NCI-H226 (cell line): ENCODE measurements at places on chromosomes 6 and 20.

- no peak for DNase-seq
Observed at GRCh38 chr6:134995536-134995935, 45.6 kb upstream of the ALDH8A1 start.

GRCh38 chr20:49938173-49939163, 2.3 kb downstream of the RNF114 start:
- no peak for DNase-seq

- no peak for DNase-seq
Observed at GRCh38 chr6:40341726-40342125, 245.4 kb downstream of the LRFN2 start.

GRCh38 chr6:35229304-35229703, 15.5 kb downstream of the SCUBE3 start:
- DNase-seq = no peak

DNA sequence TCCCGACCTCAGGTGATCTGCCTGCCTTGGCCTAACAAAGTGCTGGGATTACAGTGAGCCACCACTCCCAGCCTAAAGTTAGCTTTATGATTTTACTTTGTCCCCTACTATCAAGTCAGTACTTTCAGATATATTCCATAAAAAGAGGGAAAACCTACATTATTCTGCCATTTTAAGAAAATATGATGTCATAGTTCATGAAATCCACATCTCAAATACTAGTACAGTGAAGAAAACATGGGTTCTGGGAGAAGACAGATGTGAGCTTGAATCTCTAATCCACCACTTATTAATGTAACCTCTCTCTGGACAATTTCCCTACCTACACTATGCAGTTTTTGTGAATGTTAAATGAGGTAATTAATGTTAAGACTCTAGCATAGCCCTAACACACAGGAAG, 74.5 kb downstream of the PDE10A start:
- DNase-seq = no peak

- no peak for DNase-seq
Observed at GRCh38 chr6:26561533-26562466, 23.6 kb downstream of the HMGN4 start.

GRCh38 chr6:169868458-169868857, 117.0 kb downstream of the ERMARD start:
- no peak for DNase-seq

GRCh38 chr20:1700990-1701389, 43.4 kb upstream of the SIRPG start:
- no peak for DNase-seq

GRCh38 chr20:6485351-6485750, 282.1 kb upstream of the BMP2 start:
- no peak for DNase-seq

DNA sequence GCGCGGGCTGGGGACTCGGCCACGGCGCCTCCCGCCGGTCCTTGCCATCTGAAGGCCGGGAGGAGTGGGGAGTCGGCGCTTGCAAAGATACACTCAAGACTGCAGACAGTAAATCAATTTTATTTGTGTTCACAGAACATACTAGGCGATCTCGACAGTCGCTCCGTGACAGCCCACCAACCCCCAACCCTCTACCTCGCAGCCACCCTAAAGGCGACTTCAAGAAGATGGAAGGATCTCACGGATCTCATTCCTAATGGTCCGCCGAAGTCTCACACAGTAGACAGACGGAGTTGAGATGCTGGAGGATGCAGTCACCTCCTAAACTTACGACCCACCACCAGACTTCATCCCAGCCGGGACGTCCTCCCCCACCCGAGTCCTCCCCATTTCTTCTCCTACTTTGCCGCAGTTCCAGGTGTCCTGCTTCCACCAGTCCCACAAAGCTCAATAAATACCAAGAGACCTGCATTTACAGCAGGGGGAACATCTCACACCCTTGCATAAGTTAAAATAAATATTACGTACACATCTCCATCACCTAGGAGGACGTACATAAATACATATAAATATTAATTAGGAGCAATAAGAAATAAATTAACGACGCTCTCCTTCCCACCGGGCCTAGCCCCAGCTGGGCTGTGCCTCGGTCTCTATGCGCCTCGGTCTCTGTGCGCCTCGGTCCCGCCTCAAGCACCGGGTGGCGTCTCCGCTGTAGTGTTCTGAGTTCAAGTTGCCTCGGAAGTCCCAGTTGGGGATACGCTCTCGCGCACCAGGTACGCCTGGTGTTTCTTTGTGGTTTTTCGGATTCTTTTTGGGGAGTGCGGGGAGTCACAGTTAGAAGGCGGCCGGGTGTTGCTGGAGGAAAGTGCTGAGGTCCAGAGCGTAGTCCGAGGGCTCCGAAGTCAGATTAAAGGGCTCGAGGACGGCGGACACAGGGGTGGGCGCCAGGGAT, 889 bp upstream of the FLOT1 start:
- DNase-seq = no peak

DNA sequence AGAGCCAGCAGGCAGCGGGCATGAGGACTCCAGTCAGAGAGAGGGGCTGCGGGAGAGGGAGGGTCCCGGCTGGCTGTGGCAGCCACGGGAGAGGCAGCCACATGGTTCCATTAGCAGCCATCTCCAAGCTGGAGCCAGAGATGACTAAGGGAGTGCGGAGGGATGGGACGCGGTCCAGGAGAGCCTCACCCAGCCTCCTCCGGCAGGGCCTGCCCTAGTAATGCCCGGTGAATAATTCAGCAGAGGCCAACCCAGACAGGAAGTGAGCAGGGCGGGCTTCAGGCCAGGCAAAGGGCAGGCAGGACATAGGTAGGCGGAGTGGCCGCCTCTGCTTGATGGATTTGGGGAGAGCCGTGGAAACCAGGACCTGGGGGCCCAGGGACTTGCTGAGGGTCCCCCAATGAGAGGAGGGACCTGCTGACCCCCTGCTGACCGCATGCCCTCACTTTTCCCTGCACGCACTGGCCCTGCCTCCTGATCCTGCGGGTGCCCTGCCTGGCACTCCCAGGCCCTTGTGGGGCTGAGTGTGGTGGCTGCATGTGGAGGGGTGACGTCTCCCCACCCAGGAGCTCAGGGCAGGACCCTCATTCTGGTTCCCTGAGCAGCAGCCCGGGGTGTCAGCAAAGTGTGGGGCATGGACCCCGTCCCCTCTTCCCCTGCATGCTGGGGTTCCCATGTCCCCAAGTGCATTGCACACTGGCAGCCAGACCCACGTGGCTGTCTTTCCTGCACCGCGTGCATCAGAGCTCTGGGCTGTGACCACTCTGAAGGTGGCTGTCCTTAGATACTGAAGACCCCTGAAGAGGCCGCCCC, 51.8 kb upstream of the SLCO4A1 start:
- peak; percentile 95 for DNase-seq

- DNase-seq = no peak
Observed at GRCh38 chr6:106533054-106533453, 96.2 kb downstream of the RTN4IP1 start.

GRCh38 chr20:5569021-5569420, 181.2 kb upstream of the SHLD1 start:
- DNase-seq = no peak

- no peak for DNase-seq
Observed at GRCh38 chr20:61657721-61658377, 405.8 kb downstream of the CDH4 start.

DNA sequence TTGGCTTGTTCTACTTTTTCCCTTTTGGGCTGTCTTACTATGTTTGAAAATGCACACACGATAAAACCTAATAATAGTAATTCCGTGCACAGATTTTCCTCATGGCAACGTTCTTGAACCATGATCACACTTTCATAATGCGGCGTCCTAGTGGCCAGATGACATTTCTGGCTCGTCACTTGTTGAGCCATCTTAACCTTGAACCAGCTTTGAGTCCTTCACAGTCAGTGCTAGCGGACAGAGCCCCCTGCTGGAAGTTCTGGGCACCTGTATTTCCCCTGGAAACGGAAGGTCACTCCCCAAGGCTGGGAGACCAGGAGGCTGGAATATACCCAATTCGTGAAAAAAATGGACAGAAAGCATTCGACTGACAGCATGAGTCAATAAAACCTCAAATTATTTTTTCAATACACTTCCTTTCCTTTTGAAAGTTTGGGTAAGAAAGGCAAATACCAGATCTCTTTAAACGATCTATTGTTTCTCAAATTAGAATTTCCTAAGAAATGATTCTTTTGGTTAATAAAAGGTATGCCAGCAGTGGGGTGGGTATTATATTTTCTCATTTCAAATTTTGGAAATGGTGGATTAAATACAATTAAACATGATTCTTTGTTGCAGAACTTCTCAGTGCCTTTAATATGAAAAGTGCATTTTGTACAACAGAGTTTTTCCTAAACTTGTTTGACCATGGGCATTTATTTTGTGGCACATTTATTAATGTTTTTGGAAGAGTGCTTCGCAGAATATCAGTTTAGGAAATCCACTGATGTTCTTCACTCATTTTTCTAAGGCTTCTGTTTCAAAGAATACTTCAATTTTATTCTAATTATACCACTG, 542.3 kb downstream of the QKI start:
- peak; percentile 32 for DNase-seq

- DNase-seq = peak; percentile 73
Observed at GRCh38 chr6:89508755-89509563, 76.0 kb downstream of the ANKRD6 start.

DNA sequence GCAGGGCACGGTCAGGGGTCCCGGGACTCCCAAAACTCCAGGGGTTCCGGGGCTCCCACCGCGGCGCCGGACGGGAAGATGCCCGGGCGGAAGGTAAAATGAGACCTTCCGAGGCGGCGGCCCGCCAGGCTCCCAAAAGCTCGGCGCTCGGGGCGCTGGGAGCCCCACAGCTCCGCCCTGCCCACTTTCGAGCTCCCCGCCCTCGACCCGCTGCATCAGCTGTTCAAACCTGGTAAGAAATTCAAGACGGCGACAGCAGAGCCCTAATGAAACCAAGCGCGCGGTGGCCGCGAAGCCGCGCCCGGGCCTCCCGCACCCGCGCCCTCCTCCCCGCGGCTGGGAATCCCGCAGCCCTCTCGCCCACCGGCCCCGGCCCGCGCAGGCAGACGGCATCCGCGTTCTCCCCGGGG, 369 bp downstream of the SLC4A11 start:
- peak; percentile 4 for DNase-seq

DNA sequence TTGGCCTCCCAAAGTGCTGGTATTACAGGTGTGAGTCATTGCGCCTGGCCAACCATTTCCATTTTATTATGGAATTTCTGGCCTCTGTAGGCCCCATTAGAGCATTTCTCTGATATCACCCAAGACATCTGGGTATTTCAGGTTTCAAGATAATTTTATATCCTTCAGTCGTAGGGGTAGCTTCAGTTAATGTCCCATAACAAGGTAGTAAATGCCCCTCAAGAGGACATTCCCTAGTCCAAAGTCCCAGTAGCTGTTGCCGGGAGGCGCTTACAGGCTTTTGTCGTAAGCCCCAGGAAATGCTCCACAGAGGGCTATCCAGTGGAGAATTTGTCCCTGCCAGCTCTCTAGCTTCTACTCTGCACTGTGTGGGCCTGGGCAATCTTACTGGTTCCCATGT, 24.4 kb downstream of the EFCAB8 start:
- DNase-seq = no peak

GRCh38 chr6:11085758-11086435, 7.7 kb upstream of the SMIM13 start:
- peak; percentile 80 for DNase-seq

DNA sequence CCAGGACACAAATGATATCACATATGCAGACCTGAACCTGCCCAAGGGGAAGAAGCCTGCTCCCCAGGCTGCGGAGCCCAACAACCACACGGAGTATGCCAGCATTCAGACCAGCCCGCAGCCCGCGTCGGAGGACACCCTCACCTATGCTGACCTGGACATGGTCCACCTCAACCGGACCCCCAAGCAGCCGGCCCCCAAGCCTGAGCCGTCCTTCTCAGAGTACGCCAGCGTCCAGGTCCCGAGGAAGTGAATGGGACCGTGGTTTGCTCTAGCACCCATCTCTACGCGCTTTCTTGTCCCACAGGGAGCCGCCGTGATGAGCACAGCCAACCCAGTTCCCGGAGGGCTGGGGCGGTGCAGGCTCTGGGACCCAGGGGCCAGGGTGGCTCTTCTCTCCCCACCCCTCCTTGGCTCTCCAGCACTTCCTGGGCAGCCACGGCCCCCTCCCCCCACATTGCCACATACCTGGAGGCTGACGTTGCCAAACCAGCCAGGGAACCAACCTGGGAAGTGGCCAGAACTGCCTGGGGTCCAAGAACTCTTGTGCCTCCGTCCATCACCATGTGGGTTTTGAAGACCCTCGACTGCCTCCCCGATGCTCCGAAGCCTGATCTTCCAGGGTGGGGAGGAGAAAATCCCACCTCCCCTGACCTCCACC, 42.2 kb downstream of the SIRPA start:
- DNase-seq = no peak

- DNase-seq = no peak
Observed at GRCh38 chr6:132568611-132569010, 1.5 kb upstream of the TAAR6 start.

DNA sequence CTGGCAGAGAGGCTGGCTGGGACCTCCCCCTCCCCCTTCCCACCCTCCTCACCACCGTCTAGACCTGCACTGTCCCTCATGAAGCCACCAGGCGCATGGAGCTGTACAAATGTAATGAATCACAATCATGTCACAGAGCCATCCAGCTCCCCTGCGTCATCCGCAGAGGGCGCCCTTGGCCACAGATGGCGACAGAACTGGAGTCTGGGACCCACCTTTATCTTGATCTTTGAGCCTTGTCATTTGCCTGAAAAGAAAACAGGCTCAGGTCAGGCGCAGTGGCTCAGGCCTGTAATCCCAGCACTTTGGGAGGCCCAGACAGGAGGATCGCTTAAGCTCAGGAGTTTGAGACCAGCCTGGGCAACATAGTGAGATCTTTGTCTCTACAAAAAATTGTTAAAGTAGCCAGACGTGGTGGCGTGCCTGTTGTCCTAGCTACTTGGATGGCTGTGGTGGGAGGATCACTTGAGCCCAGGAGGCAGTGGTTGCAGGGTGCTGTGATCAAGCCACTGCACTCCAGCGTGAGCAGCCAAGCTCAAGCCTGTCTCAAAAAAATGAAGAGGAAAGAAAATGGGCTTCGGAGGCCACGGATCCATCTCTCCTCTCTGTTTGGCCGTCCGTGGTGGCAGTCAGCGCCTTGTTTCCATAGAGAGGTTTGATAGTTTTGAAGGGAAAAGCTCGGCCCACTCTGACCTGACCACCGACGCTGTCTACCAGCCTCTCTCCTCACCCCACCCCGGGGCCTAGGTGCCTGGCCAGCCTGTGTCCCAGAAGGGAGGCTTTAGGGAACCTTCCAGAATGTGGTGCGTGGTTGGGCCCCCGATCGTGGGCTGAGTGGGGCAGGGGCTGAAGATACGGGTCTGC, 6.2 kb downstream of the COL9A3 start:
- DNase-seq = no peak
